ENCODE measurements at places on chromosomes 5 and 9.

DNA sequence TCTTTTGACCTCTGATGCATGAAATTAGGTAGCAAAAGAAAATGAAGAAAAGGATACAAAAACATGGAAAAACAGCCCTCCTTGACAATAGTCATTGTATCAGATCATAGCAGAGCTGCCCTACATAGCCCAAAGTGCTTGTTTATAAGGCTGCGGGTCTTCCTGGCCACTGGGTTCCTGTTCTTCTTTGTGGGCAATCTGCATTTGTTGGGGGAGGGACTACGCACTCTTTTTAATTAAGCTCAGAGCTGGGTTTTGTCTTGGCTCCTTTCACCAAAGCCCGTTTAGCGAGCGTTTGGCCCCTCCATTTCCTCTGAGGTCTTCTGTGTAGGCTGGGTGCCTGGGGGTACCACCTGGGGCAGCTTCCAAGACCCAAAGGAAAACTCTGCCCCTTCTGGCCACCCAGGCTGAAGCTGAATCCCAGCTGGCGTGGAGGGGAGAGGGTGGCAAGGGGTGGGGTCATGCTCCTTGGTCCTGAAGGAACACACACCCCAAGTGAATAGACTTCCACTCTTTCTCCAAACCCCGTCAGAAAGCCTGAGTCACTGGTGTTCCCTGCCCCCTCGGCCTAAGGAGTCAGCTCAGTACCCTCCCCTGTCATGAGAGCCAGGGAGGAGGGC, 6.5 kb upstream of the PAX5 start:
- no peak for DNase-seq

DNA sequence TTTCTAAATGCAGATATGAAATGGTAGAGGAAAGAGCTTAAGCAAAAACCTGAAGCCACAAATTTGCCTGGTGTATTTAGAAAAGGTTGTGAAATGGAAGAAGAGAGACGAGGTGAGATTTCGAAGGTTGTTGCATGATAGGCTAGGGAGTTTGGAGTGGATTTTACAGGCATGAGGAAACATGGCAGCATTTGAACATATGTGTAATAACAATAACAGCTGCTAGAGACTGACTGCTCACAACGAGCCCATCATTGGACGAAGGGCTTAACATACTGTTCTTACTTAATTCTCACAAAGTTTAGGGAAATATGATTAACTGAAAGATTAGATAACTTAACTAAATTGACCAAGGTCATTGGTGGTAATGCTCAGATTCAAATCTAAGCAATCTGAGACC, 108.1 kb downstream of the JAKMIP2 start:
- no peak for DNase-seq

GRCh38 chr5:171573451-171574225, 154.2 kb downstream of the FGF18 start:
- DNase-seq, result no peak

DNA sequence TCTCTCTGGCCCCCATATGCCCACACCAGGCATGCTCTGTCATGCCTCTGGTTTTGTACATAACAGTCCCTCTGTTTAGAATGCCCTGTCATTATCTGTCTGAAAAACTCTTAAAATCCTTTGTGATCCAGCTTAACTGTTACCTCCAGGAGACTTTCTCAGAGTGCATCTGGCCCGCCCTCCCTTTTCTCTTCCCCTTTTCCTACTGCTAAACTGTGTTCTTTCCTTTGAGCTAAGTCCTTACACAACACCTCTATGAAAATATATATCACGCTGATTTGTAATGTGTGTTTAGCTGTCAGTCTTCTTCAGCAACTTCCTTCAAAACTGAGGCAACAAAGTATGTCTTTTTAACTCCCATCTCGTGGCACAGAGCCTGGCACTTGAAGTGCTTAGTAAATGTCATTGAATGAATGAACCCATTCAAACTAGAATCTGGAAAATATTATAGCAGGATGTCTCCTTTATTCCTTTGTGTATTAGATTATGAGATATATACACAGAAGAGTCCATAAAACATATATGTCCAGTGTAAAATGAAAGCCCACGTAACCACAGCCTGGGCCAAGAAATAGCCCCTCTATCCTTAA, 166.2 kb upstream of the KLF9 start:
- no peak for DNase-seq

GRCh38 chr5:73783828-73784227, 157.8 kb downstream of the ARHGEF28 start:
- DNase-seq, result peak; percentile 48

DNA sequence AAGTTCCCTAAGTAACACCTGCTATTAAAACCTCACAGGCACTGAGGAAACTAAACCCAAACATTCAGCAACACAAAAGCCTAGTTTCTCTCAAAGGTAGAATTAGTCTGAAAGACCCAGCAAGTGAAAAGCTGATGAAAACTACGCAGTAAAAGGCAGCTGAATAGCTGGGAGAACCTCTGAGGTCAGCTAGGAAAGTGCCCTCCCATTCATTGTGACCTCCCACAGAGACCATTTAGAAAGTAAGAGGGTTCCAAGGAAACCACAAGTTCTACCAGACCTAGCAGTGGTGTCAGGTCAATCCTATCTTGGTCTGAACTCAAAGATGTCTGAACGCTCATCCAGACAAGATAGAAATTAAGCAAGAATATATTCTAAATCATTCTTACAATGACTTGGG, 144.7 kb downstream of the SSBP2 start:
- no peak for DNase-seq

DNA sequence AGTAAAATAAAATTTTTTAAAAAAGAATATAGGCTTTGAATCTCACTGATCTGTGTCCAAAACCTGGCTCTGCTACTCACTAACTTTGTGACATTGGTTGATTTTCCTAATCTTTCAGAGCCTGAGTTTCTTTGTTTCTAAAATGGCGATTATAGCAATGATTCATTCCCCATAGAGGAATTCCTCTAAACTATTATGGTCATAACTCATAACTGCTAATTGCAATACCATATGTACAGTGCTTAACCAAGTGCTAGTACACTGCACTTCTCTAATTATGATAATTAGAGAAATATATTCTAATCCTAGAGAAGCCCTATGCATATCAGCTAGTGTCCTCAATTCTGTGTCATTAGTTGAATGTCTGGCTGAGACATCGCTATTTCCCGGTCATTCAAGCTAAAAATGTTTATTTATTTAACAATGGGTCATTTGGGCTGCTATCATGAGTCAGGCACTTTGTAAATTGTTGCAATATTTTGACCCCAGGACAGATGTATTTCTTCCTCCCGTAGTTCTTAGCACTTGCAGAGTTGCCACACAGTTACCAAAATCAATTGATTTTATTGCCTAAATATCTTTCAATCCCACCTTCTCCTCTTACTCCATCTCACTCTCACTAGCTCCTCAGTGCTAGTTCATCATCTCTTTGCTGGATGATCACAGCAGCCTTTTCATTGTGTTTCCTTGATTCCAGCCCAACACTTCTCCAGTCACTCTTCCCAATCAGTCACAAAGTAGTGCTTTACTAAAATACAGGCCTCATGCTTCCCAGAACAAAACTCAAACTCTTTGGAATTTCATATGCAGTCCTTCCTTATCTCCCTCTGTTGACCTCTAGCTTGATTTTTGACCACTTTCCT, 200.9 kb upstream of the PAPPA start:
- peak; percentile 68 for DNase-seq

- no peak for DNase-seq
Measured at GRCh38 chr9:132595319-132595718, 12.9 kb downstream of the BARHL1 start.

Measured in astrocyte of the spinal cord (primary cell).